ENCODE measurements at places on chromosomes 5 and 9.

DNA sequence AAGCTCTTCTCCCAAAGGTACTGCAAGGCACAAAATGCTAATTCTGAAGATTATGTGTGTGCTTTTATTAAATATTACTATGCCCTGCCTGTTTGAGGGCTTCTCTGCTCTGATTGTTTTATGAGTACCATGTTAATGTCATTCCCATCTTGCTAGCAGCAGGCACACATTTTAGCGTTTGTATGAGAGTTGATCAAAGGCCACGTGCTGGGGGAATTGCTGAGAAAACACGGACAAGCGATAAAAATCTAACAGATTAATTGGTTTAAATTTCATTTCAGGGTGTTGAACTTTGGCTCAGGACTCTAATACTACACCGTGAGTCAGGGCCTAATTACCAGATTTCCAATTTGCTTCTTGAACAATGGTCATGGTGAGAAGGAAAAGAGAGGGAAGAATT is 298.4 kb downstream of the EBF1 start:
- DNase-seq = no peak

DNA sequence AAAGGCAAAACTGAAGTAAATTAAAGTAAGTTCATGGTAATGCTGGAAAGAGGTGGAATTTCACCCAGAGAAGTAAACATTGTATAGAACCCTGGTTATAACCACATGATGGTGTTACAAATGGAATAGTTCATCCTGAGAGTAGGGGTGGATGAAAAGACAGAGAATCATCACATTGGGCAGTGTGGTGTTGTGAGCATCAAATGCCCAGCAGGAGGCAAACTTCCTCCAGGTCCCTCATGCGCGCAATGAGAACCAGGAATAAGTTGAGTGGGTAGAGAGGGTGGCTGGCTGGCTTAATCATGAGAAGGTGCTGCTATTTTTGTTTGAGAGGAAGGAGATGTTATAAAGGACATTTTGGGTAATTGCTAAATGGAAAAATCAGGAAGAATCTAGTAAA is 163.3 kb upstream of the HMHB1 start:
- no peak for DNase-seq

DNA sequence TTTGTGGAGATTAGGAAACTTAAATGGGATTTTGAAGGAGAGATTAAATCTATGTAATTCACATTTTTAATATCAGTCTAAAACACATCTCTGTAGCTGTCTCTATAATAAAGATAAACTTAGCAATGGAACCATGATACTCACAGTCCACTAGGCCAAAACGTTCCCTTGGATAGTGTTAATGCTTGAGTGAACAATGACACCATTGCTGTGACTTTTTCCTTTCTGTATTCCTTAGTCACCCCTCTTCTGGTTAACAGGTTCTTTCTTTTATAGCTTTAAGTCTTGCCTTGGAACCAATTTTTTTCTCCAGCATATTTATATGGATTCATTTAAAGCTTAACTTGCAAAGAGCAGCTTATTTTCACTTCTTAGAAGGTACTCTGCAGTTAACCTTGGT is 63.3 kb downstream of the INSL6 start:
- no peak for DNase-seq

GRCh38 chr5:151221574-151221973 is 2.3 kb downstream of the CCDC69 start:
- DNase-seq = no peak

DNA sequence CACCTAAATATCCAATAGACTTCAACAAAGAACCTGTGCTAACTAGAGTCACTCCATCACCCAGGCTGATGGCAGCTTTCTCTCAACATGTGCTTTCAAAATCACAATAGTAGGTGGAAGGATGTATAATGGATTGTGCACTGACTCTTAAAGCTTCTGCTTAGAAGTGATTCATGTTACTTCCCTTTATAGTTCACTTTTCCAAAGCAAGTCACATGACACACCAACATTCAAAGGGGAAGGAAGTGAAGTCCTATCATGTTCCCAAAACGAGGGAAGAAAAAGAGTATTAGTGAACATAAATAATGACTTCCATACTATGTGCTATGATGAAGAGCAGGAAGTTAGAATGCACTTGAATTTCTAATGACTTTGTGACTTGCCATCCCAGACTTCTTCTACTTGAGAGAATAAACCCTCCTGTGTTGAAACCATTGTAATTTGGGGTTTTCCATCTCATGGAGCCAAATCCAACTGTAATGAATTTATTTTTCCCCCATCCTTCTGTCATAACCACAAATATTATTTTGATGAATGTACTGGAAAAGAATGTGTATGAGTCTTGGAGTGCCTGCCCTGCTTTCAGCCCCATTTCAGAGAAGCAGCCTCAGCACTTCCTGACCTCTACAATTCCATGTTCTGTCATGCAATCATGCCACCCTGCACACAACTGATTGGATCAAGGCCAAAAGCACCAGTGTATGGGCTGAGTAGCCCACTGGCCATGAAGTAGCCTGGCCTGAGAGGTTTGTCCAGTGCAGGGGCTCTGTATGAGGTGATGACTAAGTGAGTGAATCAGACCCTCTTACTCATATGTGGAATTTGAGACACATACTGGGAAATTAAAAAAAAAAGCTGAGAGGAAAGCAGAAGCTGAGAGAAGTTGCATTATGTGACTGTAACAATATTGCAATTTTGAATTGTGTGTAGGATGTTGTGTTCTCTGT is 525.9 kb upstream of the CLINT1 start:
- DNase-seq = no peak
